ENCODE measurements at places on chromosomes 4 and X.
A peak's percentile ranks its signal among the peaks of the same experiment; 100 is the strongest.

DNA sequence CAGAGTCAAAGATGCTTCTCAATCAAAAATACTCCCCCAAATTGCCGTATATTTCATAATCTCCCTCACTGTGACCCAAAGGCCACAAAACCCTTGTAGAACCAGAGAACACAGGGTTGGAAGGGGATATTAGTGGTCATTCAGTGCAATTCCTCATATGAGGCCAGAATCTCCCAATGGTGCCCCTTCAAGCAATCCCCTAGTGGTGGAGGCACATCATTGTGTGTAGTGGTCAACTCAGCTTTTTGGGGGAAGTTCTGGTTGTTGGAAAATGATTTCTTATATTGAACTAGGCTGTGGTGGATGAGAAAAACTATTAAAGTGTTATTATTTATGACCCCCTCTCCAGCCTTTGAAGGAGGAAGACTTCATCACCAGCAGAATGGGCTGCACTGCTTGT is 17.6 kb upstream of the BOD1L1 start:
- no peak for DNase-seq

DNA sequence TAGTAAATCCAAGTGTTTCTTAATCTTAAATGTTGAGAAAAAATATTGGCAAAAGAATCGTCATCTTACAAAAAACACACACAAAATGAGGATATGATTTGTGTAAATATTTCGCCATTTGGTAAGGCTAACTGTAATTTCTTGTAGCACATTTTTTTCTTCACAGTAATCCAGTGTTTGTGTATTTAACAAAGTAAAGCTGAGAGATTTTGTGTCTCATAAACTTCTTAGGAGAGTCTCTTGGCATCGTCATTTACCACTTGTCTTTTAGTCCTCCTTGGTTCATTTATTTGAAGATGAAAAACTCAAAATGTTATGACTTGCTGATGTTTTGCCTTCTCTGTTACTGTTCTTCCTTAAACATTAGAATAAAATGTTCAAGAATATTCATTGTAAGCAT is 326.7 kb upstream of the PITX2 start:
- DNase-seq = no peak

DNA sequence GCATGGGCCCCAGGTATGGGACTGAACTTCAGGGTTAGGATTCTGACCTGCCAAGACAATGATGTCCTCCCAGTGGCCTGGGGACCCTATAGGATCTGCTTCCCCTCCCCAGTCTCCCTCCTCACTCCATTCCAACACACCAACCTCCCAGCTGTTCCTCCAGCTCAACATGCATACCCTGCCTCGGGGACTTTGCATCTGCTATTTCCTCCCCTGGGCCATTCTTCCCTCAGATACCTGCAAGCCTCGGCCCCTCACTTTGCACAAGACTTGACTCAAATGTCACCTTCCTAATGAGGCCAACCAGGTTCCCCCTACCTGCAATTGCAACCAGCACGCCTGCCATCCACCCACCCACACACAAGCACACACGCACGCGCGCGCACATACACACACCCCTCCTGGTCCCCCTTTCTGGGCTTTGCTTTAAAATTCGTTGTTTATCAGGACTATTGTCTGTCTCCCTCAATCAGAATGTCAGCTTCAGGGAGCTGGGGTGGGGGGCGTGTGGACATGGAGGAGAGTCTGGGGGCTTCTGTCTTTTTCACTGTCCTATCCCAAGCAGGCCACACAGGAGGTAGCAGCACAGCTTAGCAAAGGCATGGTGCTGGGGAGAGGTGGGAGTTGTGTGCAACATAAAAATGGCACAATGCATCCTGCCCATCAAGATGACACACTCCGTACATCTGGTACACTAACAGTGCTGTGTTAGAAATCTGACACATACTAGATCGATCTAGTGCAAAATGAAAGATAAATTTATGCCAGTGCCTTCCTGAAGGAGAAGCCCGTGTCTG is 20.6 kb upstream of the PPP2R2C start:
- peak; percentile 37 for DNase-seq

GRCh38 chr4:31107362-31107761 is 387.2 kb downstream of the PCDH7 start:
- no peak for DNase-seq

GRCh38 chrX:40922307-40922706 is 162.9 kb upstream of the USP9X start:
- DNase-seq = no peak

DNA sequence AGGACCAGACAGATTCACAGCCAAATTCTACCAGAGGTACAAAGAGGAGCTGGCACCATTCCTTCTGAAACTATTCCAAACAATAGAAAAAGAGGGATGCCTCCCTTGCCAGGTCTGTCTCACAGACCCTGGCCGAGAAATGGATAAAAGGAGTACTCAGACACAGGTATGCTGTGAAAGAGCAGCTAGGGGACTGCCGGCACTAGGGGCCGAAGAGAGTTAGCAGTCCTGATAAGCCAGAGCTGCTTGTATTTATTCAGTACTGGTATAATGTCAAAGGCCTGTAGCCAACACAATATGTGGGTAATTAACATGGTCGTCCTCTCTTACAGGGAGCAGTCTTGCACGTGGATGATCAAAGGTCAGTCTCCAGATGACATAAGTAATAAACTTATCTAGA is 1042.1 kb upstream of the LCORL start:
- DNase-seq = no peak

GRCh38 chr4:7472442-7473013 is 37.8 kb upstream of the PSAPL1 start:
- DNase-seq = peak; percentile 65

DNA sequence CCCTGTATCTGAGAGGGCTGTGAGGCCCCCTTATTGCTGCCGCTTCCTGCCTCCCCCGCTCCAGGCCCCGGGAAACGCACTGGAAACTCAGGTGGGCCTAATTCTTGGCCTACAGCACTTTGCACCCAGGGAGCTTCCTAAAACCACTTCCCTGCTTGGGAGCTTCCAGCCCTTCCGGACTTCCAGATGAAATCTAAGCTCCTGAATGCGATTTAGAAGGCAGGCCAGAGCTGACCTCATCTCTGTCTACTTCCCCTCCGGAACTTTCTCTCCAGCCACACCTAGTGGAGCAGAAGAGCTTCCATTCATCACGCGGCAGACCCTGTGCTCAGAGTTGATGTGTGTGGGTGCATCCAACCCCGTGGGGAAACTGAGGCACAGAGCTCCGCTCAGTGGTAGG is 84.2 kb downstream of the SORCS2 start:
- no peak for DNase-seq
